ENCODE measurements at places on chromosomes 4 and X. TPM values are rescaled to one million over a fixed set of nuclear protein-coding genes. Genes with fewer than 3 reads are reported as not detected.

GRCh38 chr4:97866821-97867556, 276.3 kb downstream of the STPG2 start:
- no peak for DNase-seq

- DNase-seq: no peak
These were observed 73.7 kb downstream of the SPCS3 start for GRCh38 chr4:176393306-176394013.

GRCh38 chr4:25015012-25015411, 15.7 kb downstream of the LGI2 start:
- DNase-seq: no peak

GRCh38 chr4:175385797-175386196, 426.3 kb downstream of the GPM6A start:
- no peak for DNase-seq

GRCh38 chr4:175376287-175376977, 435.6 kb downstream of the GPM6A start:
- no peak for DNase-seq

DNA sequence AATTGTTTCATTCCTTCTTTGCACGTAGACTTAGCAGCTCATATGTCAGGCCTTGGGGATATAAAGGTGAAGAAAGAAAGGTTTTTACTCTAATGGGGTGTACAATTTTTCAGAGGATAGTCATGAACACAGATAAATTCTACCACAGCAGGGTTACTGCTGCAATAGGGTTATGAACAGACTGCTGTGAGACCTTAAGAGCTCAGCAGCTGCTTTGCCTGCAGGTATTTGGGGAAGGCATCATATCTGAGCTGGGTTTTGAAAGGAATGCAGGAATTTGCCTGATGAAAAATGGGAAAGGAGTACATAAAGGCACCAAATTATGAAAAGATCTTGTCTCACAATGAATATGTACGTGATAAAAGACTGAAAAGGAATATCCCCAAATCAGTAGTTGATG, 128.9 kb downstream of the CEP135 start:
- DNase-seq: no peak

DNA sequence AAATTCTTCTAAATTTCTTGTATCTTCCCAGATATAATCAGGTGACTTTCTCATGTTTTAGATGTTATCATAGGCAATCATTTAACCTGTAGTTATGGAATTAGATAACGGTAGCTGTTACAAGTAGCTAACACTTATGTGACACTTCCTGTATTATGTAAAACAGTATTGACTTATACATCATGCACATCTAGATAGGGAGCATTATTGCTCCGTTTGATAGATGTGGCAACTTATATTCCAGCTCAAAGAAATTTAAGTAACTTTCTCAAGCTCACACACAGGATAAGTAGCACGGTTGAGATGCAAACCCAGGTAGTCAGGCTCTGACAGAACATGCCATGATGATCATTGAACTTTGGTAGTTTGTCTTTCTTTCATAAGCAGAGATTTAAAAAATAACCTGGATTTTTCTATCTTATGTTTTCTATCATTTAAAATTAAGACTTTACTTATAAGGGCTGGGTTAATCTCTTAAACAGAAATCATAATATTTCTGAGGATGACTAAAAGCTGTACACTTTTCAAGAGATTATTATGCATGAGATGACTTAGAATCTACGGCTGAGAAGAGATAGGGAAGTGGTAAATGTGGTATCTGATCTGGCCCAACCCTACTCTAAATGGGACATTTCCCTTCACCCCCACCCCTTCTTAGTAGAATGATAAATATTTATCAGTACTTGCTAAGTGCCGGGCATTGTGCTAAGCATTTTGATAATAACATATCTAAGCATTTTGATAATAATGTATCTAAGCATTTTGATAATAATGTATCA, 69.1 kb upstream of the HPGD start:
- DNase-seq: no peak

- DNase-seq: no peak
These were observed 1897.8 kb upstream of the PCDH10 start for GRCh38 chr4:131251321-131251720.

- no peak for DNase-seq
These were observed 32.9 kb upstream of the OTUD4 start for GRCh38 chr4:145213245-145213644.

GRCh38 chr4:37555322-37555721, 130.9 kb downstream of the RELL1 start:
- DNase-seq: no peak

- DNase-seq: no peak
These were observed 6.5 kb downstream of the CXXC4 start for GRCh38 chr4:104488151-104488550.

DNA sequence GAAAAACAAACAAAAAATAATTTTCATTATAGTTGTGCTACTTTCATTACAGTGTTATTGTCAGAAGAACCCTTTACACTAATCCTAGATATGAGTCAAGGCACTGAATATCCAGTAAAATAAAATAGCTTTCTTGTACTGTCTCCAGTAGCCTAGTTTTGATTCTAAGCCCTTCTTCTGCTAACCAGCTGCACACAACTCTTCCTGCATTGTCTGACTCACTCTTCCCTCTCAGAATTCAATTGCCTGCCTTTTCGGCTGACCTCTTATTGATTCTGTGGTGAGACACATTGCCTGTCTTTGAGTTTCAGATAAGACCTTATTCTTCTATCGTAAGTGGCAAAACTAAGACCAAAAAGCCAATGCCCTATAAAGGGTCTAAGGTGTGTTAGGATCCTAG, 26.7 kb upstream of the PCDH18 start:
- DNase-seq: no peak

- DNase-seq: no peak
These were observed 588.3 kb upstream of the DIPK2B start for GRCh38 chrX:45788941-45789348.

DNA sequence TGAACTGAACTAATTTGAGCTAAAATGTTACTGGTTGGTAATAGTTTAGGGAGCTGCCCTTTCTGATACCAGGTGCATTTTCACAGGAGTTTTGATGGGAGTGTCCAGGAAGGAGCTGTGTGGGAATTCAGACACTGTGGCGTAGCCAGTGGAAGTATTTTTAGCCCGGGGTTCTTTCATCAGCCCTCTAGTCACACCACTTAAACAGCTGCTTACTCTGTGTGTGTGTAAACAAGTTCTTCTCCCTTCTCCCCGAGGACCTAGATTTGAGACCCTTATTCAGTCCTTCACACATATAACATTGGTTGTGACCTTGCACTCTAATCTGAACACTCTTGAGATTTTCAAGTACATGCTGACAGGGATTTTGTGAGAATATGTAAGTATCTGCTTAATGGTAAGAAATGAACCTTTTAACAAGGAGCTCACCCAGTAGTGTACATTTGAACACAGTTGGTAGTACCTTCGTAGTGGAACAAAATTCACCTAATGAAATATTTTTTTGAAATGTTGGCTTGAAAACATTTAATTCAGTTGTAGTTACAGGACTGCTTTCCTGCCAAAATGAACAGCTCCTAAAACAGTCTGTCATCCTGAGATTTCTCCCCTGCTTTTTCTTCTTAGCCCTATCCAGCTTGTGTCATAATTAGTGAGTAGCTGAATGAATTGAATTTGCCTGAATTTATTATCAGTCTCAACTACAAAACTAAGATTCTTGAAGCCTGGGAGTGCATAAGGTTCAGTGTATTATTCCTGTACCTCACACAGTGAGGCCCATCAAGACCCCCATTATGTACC, 61.8 kb downstream of the BMPR1B start:
- DNase-seq: no peak

GRCh38 chrX:107701493-107702121, 73.3 kb downstream of the PRPS1 start:
- no peak for DNase-seq

DNA sequence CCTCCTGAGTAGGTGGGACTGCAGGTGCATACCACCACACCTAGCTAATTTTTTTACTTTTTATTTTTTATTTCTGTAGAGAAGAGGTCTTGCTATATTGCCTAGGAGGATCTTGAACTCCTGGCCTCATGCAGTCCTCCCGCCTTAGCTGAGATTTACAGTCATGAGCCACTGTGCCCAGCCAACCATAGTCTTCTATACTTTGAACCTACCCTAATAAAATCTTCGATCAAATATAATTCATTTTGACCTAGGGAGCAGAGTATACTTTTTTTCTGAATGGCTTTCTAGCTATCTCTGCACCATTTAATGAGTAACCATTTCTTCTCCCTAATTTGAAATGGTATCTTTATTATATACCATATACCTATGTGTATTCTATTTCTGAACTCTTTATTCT, 6.7 kb downstream of the ETFDH start:
- no peak for DNase-seq

DNA sequence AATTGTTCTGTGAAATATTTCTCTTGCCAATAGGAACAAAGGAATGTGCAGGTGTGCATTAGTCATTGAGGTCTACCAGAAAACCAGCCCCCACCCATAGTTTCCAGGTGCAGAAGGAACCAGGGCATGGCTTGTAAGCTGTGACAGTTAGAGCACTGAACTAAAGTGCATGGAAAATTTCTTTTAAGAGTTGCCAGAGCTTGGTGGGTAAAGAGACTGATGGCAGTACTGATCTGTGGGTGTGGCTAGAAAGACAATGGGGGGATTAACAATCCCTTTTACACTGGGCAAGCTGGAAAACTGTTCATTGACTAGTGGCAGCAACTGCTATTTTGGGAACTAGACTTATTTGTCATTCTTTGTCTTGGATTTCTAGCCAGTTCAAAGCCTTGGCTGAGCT, 326.9 kb downstream of the PCDH19 start:
- no peak for DNase-seq

GRCh38 chr4:83212041-83212851, 72.4 kb downstream of the COQ2 start:
- no peak for DNase-seq

DNA sequence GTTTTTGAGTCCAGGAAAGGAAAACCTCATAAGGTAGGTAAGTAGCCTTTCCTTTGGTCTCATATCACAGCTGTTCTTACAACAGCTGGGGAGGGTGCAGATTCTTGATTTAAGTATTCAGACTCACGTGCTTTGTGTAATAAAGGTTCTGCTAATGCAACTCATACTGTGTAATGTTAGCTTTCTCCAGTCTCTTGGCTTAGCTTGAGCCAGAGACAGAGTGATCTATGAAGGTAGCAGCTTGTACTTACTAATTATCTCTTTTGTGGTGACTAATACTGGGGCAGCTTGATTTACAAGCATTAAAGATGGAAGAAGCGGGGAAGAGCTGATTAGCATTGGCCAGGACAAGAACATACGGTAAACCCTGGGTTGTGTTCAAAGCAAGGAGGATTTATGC, 80.3 kb downstream of the LNX1 start:
- DNase-seq: no peak

DNA sequence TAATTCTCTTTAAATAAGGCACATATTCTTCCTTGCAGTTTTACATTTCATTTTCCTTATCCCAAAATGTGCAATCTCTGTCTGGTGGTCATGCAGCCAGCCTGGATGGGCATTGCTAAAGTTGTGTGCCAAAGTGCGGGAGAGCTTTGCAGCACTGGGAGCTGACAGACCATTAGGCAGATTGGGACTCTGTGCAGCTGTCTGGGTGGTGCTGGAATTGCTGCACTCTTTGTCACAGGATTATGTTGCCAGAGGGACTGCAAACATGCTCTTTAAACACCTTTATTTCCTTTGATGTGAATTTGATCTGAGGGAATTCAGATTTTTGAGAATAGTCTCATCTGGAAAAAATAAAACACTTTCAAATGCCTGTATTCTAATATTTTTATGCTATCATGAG, 956.2 kb upstream of the DIAPH2 start:
- no peak for DNase-seq

Gene MAGEB16
- total RNA-seq: not detected

Gene CT83
- total RNA-seq: not detected

Gene CXorf49
- total RNA-seq: not detected

Gene PPAT
- 7.7 TPM for total RNA-seq

Gene KDR
- total RNA-seq: 97.4 TPM

Gene COL25A1
- total RNA-seq: 16.3 TPM

Gene ERAS
- not detected for total RNA-seq

Gene PLXNB3
- total RNA-seq: 11.3 TPM

All from omental fat pad (tissue), 4 donors.